ENCODE measurements at places on chromosomes 11 and 22. TPM values are rescaled to one million over a fixed set of nuclear protein-coding genes. Genes with fewer than 3 reads are reported as not detected.

GRCh38 chr11:112558691-112559090, 298.0 kb upstream of the PLET1 start:
- DNase-seq: no peak

GRCh38 chr11:48109046-48109666, 107.5 kb upstream of the OR4B1 start:
- no peak for DNase-seq

- no peak for DNase-seq
Observed at GRCh38 chr11:64256300-64256699, 5.0 kb downstream of the PLCB3 start.

Gene MMP7
- total RNA-seq: 0.48 TPM

Gene C11orf16
- not detected for total RNA-seq

Gene TRIM6
- 30.2 TPM for total RNA-seq

- DNase-seq: no peak
Observed at GRCh38 chr22:48886604-48887393, 940.9 kb downstream of the BRD1 start.

Gene HOATZ
- not detected for total RNA-seq

Gene RAB39A
- 9.5 TPM for total RNA-seq

Gene UPK3A
- total RNA-seq: 0.23 TPM

Gene OR52E5
- total RNA-seq: not detected

Gene SCGB2A2
- not detected for total RNA-seq

- peak; percentile 15 for DNase-seq
Observed at GRCh38 chr22:41479671-41480396, 10.9 kb downstream of the ACO2 start.

DNA sequence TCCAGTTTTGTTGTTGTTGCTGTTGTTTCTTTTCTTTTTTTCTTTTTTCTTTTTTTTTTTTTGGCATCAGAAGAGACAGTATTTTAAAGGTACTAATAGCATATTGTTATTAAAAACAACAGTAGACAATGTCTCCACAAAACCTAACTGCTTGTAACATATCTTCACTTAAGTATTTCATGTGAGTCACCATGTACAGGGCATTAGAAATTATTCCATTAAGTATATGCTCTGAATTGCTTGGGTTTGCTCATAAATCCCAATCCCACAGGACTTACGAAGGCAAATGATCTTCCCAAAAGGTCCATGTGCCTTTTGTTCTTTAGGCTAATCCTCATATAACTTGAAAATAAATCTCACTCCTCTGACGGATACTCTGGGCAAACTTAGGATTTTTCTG, 35.9 kb downstream of the MAP6 start:
- no peak for DNase-seq

- no peak for DNase-seq
Observed at GRCh38 chr11:73393011-73393380, 16.8 kb downstream of the RELT start.

- no peak for DNase-seq
Observed at GRCh38 chr11:28495333-28495732, 387.1 kb downstream of the METTL15 start.

Gene GAL3ST1
- total RNA-seq: 11.2 TPM

- DNase-seq: no peak
Observed at GRCh38 chr11:367956-368413, 1.3 kb upstream of the B4GALNT4 start.

Gene PDE3B
- 9.4 TPM for total RNA-seq

GRCh38 chr22:18109410-18110193, 1.0 kb upstream of the TUBA8 start:
- no peak for DNase-seq

DNA sequence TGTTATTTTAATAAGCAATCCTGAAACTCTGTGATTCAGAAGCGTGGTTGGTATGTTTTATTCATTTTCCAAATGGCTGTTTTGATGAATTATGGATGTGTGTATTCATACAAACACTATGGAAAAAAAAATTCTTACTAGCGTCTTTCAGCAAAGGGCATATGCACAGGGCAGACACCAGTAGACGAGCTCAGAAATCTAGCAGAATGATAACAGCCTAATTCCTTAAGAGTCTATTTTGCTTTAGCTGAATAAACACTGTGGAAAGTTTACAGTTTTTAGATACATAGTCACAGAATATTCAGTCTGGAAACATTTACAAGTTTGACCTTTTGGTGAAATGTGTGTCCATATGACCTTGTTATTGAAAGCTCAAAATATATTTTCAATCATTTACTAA, 418.8 kb upstream of the LUZP2 start:
- no peak for DNase-seq

GRCh38 chr11:32418836-32419235, 16.5 kb downstream of the WT1 start:
- no peak for DNase-seq

DNA sequence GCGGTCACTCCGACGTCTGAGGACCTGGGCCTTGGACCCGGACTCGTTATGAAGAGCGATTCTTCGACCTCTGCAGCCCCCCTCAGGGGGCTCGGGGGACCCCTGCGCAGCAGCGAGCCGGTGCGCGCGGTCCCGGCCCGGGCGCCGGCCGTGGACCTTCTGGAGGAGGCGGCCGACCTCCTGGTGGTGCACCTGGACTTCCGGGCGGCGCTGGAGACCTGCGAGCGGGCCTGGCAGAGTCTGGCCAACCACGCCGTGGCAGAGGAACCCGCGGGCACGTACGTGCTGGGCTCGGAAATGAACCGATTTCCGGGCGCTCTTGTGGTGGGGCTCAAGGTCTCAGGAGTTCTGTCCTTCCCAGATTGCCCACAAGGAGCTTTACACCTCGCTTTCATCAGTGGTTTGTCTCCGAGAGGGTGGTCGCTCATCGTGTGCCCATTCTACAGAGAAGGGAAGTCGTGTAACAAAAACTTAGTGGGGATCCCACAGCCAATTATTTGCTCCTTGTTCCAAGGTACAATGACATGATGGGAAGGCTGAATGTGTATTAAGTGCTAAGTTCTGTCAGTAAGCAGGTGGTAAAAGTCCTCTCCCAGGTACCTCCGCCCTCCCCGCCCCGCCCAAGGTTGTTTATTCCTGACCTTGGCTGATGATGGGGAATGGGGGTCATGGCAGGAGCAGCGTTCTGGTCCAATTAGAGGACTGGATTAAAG, 695 bp downstream of the PEX26 start:
- DNase-seq: peak; percentile 34

Gene SCO2
- 1.5 TPM for total RNA-seq

GRCh38 chr11:107791343-107792048, 67.1 kb downstream of the SLC35F2 start:
- DNase-seq: no peak

DNA sequence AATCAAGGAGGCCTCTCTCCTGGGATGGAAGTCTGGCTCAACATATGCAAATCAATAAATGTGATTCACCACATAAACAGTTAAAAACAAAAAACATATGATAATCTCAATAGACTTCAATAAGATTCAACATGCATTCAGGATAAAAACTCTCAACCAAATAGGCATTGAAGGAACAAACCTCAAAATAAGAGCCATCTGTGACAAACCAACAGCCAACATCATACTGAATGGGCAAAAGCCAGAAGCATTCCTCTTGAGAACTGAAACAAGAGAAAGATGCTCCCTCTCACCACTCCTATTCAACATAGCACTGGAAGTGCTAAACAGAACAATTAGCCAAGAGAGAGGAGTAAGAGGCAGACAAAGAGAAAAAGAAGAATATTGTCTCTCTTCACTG, 54.0 kb upstream of the SEZ6L start:
- no peak for DNase-seq

Gene CYB5R2
- 40.3 TPM for total RNA-seq

DNA sequence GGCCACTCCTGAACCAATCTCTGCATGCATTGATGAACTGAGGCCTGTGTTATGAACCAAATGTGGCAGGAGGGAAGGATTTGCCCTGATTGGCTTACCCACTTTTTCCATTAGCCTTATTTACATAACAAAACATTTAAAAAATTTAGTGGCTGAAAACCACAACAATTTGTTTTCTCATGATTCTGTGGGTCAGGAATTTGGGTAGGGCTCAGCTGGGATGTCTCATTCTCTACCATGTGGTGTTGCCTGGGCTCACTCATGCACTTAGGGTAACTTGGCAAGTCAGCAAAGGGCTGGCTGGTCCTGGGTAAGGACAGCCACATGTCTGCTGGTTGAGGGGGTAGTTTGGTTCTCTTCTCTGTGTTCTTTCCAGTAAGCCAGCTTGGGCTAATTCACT, 35.1 kb upstream of the CYP2R1 start:
- DNase-seq: no peak

- DNase-seq: no peak
Observed at GRCh38 chr11:33195462-33196173, 34.3 kb upstream of the CSTF3 start.

- no peak for DNase-seq
Observed at GRCh38 chr11:20099527-20099926, 60.7 kb downstream of the DBX1 start.

- peak; percentile 29 for DNase-seq
Observed at GRCh38 chr11:94020777-94021481, at the start of gene HEPHL1. HEPHL1 (plus strand) TSS chr11:94021354; CDS start chr11:94021369, 15 bp downstream.

GRCh38 chr11:1208394-1209261, 14.2 kb upstream of the MUC5B start:
- DNase-seq: peak; percentile 10

Gene MGAT3
- 10.3 TPM for total RNA-seq

DNA sequence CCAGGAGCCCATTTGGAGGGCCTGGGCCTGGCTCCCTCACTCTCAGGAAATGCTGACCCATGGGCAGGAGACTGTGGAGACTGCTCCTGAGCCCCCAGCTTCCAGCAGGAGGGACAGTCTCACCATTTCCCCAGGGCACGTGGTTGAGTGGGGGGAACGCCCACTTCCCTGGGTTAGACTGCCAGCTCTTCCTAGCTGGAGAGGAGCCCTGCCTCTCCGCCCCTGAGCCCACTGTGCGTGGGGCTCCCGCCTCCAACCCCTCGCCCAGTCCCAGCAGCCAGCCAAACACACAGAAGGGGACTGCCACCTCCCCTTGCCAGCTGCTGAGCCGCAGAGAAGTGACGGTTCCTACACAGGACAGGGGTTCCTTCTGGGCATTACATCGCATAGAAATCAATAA, 37.1 kb downstream of the CDKN1C start:
- DNase-seq: no peak

DNA sequence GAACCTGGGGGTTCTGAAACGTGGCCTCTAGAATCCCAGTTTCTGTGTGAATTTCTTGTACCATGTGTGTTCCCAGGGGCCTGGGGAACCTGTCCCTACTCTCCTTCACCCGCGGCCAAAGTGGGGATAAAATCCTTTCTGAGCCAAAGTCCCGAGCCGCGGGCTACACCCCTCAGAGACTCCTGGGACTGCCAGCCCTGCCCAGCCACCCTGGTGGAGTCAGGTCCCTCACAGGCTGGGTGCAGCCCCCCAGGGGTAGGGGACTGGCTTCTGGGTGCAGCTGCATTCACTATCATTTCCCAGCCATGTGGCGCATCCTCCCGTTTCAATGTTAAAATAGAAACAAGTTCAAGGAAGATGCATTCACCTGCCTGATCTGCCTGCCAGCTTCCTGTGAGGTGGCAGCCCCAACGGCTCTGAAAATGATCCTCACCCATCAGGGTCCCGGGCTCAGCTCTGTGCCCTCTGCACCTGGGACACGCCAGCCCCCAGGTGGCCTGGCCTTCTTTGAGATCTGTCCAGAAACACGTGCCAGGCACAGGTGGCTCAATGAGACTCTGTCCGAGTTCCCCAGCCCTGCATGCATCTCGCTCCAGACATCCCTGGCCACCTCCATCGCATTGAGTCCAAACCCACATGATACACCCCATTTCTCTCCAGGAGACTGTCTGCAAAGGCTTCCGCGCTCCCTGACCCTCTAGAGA, 338.8 kb downstream of the CTTN start:
- DNase-seq: peak; percentile 5

DNA sequence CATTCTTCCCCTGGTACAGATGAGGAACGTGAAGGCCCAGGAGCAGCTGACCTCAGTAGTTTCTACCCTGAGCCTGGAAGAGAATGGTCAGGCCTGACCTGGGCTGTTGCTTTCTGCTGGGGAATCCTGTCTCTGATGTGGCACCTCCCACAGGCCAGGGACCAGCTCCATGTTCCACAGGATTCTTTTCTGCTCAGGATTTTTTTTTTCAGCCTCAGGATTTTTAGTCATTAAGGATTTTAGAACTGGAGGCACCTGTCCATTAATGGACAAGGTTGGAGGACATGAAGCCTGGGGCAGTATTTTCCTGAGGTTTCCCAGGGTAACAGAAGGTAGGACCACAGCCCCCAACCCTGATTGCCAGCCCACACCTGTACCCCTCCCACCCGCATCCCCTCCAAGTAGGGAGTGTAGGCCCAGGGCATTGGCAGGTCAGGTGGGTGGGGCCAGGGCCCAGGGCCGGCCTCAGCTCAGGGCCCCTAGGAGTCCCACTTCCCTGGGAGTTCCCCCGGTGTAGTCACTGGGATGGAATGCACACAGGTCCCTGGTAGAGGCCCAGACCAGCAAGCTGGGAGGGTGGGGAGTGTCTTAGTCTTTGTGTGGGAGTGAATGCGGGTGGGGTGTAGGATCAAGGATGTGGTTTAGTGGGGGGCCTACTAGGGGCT, 16.1 kb downstream of the BIK start:
- no peak for DNase-seq

DNA sequence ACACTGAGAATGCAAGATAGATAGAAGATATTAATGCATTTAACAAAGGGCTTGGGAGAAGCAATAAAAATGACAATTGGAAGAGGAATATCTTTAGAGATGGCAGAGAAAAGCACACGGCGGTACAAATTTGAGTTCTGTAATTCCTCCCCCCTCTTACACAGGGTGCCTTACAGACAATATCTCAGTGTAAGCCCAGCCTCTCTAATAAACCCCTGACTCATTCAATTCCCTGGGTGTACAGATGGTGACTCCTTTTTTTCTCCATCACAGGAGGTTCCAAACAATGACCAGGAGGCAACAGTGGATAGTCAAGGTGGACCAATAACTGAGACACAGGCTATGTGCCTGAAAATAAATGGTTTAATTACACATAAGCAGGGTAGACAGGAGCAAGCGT, 598.6 kb downstream of the OPCML start:
- DNase-seq: no peak

Gene GSTT2
- total RNA-seq: 1.1 TPM

- DNase-seq: no peak
Observed at GRCh38 chr11:43071338-43071737, 240.5 kb upstream of the API5 start.

DNA sequence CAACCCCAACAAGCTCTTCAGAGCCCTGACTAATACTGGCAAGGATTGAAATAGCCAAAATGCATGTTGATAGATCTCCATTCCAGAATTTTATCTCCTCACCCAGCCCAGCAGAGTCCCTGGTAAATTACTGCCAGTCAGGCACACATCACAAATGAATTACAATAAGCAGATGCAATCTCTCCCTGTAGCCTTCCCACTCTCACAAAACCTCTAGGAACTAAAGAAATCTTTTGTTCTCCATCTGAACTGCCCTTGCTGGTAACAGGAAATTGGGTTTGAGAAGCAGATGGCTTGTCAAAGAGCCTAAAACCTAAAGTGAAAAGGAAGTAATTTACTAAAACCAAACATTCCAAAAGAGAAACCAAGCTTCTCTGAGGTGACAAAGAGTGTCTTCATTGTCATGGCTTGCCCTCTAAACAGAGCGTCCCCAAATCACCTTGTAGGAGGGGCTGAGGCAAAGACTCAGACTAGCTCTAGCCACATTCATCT, 59.5 kb downstream of the FAM168A start:
- no peak for DNase-seq

- DNase-seq: peak; percentile 39
Observed at GRCh38 chr11:57315491-57315890, 9.3 kb downstream of the TNKS1BP1 start.

GRCh38 chr11:15780382-15780781, 576.0 kb downstream of the SOX6 start:
- no peak for DNase-seq

GRCh38 chr11:59225017-59225416, 12.3 kb upstream of the MPEG1 start:
- DNase-seq: no peak

Gene WNT11
- total RNA-seq: 0.32 TPM

Gene CNGA4
- total RNA-seq: 0.50 TPM

Gene CPT1A
- total RNA-seq: 28.1 TPM
